Right renal cortex interstitium (tissue), 3 donors: ENCODE measurements at places on chromosomes 13 and 19. TPM values are rescaled to one million over a fixed set of nuclear protein-coding genes. Genes with fewer than 3 reads are reported as not detected.
A peak's percentile ranks its signal among the peaks of the same experiment; 100 is the strongest.

GRCh38 chr13:109654341-109655205 lies 131.8 kb downstream of the IRS2 start:
- DNase-seq: no peak

The LRRC63 gene
- 0.11 TPM for polyA plus RNA-seq

GRCh38 chr19:21848706-21849105 lies 12.7 kb upstream of the ZNF43 start:
- no peak for DNase-seq

DNA sequence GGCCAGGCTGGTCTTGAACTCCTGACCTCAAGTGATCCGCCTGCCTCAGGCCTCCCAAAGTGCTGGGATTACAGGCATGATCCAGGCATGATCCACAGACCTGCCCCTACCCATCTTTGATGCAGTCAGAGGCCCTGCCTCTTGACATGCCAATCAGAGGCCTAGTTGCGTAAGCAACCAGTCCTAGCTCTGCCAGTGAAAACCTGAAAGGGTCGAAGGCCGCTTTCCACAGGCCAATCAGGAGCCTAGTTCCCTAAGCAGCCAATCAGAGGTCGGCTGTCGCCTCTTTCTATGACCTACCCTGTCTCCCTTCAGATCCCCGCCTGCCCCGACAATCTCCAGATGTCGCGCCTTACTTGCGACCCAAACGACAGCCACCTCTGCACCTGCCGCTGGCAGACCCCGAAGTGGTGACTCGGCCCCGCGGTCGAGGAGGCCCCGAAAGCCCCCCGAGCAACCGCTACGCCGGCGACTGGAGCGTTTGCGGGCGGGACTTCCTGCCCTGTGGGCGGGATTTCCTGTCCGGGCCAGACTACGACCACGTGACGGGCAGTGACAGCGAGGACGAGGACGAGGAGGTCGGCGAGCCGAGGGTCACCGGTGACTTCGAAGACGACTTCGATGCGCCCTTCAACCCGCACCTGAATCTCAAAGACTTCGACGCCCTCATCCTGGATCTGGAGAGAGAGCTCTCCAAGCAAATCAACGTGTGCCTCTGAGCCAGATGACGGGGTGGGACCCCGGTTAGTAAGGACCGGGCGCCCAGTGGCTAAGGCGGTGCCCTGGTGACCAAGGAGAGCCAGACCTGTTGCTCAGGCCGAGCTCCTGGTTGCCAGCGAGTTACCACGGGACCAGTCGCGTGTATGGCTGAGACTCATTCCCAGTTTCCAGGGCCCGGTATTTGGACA lies 6.3 kb downstream of the SYDE1 start:
- no peak for DNase-seq

The LILRA2 gene
- 0.58 TPM for polyA plus RNA-seq

DNA sequence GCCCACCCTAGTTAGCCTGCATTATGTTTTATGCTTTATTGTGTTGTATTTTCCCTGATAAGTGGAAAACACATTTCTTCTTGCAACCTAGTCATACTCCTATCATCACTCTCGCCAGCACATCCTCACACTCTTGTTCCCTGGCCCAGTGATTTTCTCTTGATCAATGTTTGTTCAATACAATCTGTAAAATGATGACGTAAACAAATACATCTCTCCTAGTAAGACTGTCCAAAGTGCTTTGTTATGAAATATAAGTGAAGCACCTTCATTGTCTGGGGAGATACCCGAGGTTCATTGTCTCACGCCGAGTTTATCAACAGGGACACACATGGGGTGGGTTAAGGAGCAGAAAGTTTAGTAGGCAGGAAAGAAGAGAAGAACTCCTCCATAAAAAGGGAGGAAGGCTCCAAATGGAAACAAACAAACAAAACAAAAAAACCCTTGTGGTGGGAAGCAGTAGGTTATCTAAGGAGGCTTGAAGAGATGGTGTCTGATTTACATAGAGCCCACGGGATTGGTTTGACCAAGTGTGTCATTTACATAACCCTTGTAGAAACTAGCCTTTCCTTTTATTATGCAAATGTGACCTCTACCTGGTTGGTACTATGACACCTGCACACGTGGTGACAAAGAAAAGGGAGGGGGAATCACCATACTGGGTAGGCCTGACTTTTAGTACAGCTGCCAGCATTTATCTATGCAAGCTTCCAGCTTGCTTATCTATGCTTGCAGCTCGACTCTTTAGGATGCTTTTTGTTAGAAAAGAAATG lies 1317.9 kb upstream of the SPRY2 start:
- DNase-seq: no peak

The EPS8L1 gene
- 48.6 TPM for polyA plus RNA-seq

DNA sequence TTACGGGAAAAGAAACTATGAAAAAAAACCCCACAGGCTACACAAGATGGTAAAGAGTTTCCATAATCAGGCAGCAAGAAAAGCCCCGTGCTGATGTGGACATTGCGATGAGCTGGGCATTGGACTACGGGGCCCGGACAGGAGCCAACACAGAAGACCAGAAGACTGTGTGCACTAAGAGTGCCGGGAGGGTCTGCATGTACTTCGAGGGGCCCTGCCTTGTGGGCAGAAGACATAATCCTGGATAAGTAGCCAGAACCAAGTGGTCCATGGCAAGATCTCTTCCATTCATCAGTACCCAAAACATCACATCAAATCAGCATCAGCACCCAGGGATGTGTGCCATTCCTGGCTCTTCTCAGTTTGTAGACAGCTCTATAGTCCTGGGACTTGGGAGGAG lies 317.8 kb downstream of the FGF9 start:
- no peak for DNase-seq

The ZNF541 gene
- 0.23 TPM for polyA plus RNA-seq

The LIM2 gene
- 0.40 TPM for polyA plus RNA-seq

- no peak for DNase-seq
These were observed 139.4 kb downstream of the HS6ST3 start for GRCh38 chr13:96229356-96229755.

The CLC gene
- 0.97 TPM for polyA plus RNA-seq

The GGACT gene
- 4.6 TPM for polyA plus RNA-seq

The ZNF526 gene
- polyA plus RNA-seq: 7.4 TPM

The ATP4A gene
- polyA plus RNA-seq: 0.06 TPM

DNA sequence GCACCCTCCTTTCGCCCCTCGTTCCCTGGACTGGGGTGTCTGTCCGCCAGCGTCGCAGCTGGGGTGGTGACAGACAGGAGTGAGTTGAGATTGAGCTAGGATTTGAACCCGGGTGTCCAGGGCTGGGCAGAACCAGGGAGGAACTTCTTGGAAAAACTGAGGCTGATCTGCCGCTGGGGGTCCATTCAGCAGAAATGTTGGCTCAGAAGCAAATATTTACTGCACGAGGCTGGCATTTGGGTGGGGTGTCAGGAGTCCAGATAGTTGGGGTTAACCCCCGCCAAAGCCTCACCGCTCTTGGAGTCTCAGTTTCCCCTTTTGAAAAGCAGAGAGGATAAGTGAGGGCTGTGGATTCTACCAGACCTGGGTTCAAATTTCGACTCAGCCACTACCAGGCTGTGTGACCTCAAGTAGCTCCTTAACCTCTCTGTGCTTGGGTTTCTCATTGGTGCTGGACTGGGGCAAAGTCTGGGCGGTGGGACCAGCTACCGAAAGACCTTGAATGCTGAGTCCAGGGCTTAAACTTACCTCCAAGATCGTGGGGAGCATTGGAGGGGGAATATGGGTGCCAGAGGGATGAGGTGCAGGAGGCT lies 20.9 kb downstream of the MAST3 start:
- DNase-seq: no peak

DNA sequence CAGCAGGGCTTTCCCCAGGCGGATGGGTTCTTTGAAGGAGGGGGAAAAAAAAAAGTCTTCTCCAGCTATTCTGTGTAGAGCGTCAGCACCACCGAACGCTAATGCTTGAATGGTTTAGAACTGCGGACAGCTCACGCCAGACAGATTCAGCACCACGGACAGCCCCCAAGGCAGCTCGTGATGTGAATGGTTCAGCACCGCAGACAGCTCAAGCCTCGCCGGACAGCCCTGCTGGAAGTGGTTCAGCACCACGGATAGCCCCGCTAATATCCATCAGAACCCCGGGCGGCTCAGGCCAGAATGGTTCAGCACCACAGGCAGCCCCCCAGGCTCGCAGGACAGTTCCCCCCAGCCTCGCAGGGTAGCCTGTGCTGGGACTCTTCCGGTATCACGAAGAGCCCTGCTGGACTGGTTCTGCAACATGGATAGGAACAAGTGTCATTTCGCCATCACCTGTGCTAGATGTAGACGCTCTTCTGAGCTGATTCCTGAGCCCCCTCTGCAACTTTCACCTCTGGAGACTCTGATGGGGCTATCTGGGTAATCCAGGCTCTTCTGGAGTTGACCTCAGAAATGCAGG lies 4.9 kb upstream of the SMIM17 start:
- DNase-seq: peak; percentile 88

GRCh38 chr19:4686700-4687099 lies 16.6 kb upstream of the MYDGF start:
- no peak for DNase-seq

DNA sequence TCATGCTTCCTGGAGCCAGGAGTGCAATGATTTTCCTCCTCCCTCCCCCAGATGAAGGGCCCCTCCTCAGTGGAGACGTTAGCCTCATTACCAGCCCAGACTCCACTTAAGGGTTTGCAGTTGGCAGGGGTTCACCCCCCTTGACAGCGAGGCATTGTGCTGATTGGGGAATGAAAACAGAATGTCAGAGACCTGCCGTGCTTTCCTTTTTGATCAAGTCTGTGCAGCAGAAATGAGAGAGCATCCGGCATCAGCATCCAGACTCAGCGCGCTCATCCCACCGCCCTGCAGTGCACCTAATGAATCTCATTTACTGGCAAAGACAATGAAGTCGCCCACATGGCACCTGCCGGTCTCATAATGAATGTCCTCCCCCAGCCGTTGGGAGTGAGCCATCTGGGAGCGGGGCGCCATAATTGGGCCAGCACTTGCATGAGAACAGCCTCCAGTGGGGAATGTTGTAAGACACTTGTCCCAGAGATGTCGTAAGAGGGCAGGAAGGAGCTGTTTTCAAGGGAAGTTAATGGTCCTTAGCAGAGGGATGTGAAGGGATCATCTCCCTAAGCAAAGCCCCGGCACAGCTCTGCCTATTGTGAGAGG lies 98.3 kb upstream of the UQCRFS1 start:
- DNase-seq: no peak

DNA sequence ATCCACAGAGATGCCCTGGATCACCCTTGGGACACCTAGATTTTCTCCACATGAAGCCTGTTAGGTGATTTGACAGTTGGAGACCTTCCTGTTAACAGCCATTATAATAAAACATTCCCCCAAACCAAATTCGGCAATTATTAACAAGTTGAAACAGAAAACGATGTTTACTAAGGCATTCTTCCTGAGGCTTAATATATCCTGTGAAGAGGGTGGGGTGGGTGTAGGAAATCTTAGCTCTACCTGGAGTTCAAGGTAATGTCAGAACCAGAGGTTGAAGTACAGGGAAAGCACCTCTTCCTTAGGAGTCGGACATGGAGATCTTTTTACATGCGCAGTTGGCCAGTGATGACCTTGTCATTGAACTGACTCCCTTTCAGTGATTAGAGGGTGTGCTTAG lies 143.0 kb downstream of the FGF9 start:
- DNase-seq: no peak

GRCh38 chr19:53958823-53959757 lies 3.6 kb upstream of the CACNG8 start:
- DNase-seq: no peak

DNA sequence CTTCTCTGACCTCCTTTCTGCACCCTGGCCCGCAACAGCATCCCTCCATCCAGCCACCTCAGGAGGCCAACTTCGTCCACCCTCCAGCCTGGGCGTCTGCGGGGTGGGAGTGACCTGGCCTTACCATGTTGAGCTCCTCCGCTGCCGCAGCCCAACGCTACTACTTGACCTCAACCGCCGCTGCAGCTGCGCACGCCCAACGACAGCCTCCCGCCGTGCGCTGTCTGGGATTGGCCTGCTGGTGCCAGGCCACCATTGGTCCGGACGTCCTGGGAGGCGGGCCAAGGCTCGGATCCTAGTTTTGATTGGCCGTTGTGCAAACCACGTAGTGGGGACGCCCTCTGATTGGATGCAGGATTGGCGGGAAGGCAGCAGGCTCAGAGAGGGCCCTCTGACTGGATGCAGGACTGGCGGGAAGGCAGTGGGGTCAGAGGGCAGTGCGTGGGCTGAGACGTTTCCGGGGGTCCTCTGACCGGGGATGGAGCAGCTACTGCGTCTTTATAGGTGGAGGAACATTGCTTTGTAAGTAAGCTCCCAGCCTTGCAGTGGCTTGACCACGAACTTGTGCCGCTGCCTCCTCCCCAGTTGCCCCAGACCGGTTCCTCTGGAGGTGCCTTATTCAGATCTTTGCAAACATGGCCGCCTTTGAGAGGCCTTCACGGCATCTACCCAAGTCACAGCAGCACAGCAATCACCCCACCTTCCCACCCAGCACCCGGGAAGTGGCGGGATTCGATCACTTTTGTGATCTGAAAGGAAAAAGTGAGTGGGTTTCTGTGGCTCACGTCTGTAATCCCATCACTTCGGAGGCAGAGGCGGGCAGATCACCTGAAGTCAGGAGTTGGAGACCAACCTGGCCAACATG lies at the start of gene TUBA3C:
Gene TUBA3C (minus strand): TSS at position 204 of the 865 bp plus-strand sequence. CDS start 77 bp downstream, at position 127.
- DNase-seq: no peak

DNA sequence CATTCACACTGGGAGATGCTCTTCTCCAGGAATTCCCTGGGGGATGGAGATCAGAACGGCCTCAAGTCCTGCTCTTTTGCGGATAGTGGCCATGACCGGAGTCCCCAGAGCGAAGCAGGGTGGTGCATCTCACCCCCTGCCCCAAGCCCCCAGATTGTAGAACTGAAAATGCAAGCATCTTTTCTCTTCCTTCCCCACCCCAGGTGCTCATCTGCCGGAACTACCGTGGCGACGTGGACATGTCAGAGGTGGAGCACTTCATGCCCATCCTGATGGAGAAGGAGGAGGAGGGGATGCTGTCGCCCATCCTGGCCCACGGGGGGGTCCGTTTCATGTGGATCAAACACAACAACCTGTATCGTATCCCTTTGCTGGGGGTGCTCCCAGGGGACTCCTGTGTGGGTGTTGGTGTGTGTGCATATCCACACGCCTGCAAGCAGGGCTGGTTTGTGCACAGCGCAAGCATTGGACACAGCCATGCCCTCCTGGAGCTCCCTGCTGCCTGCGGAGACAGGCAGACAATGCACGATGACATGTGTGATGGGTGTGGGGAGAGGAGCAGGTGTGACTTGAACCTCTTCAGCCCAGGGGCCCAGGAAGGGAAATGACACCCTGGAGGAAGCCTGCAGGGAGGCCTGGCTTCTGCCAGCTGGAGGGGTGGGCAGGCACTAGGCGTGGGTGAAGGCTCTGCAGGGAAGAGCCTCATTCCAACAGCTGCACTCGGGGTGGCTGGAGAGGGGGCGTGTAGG lies 5.7 kb downstream of the AP1M1 start:
- DNase-seq: no peak

DNA sequence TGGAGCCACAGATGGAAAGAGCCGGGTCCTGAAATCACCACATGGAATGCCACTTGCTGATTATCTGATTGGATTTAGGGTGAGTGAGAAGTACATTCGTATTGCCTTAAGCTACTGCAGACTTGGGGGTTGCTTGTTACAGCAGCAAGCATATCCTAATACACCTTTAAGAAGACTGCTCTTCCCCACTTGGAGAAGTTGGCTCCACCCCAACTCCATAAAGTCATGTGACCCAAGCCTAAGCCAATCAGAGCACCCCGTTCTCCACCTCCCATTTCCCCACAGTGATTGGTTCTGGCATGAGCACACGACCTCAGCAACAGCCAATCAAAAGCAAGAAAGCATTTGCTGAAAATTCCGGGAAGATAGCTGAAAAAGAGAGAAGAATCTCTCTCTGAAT lies 23.1 kb downstream of the CACNA1A start:
- DNase-seq: no peak

GRCh38 chr13:33411312-33411711 lies 125.8 kb upstream of the STARD13 start:
- DNase-seq: no peak
